Putamen (tissue), 1 donor: ENCODE measurements at places on chromosomes 2 and 18.

DNA sequence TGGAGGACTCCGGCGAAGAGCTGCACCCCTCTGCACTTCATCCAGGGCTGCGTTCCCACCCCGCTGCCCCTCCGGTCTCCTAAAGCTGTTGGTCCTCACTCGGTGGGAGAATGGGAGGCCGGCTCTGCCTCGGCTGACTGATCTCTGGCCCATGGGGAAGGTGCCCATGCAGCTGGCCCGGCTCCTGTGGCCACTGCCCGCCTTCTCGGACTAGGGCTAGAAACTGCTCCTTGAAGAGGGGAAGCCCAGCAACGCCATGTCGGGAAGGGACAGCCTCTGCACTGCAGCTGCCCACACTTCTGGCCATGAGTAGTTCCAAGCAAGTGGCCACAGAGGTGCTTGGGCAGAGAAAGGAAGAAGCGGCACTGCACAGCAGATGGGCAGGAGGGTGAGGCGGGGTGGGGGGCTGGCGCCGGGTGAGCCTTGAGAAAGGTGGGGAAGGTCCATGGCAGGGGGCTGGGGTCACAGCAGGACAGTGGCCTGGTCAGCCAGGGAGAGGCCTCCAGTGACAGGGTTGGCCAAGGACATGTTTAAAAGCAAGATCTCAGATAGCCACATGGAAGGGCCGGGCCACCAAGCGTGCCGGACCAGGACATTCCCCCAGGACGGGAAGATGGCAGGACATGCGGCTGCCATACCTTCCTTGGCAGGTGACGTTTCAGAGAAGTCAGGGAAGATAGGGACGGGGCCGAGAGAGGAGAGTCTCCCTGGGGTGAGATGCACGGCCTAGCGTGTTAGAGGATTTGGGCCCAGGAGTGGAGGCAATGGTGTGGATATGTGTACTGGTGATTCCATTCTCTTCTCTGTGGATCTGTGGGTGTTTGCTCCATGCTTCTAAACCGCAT is 158.8 kb upstream of the HDAC4 start:
- no peak for DNase-seq

GRCh38 chr2:60849187-60849586 is 32.2 kb upstream of the REL start:
- no peak for DNase-seq

DNA sequence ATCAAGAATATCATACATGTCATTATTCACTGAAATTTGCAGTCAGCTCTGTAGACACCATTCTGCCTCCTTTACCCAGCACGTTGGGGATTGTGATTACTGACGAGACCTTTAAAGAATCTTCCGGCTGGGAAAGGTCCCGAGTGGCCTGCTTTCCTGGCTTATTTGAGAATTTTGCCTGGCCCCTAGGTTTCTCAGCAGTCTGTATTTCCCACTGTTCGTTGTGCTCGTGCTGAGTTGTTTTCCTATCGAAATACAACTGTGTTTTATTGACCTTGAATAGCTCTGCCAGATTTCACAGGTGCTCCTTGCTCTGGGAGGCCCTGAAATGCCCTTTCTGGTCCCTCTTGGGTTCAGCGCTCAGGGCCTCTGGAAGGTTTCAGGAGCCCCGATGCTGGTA is 94.9 kb downstream of the AGAP1 start:
- DNase-seq = no peak

DNA sequence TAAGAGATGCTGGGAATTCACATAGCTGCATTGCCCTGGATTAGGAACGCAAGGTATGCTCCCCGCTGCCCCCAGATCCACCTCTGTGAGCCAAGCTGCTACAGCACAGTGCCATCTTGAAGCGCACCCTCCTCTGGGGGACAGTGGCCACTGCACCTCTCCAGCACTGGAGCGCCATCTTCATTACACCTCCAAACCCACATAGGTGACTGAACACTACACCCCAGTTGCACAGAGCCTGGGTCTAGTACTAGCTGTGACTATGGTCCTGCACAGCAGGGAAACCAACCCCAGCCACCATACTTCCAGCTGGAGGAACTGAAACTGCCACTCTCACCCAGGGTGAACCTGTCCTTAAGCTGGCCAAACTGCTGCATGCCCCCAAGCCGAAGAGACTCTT is 84.6 kb downstream of the TMEM237 start:
- no peak for DNase-seq

DNA sequence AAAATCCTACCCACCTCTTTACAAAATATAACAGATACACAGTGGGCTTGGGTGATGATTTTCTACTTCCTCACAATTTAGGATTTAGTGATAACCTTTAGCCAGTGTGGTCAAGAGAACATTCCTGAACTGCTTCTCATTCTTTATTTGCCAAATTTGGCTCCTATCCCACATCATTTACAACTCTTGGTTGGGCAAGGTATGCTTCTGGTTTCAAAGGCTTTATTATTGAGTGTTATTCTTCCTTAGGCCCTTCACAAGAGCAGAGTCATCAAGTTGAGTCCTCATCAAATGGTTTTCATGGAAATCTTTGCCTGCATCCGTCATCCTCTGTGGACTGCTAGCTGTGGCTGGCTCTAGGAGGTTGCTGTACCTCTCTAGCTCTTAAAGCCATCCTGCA is 472.0 kb upstream of the ETAA1 start:
- DNase-seq = no peak

DNA sequence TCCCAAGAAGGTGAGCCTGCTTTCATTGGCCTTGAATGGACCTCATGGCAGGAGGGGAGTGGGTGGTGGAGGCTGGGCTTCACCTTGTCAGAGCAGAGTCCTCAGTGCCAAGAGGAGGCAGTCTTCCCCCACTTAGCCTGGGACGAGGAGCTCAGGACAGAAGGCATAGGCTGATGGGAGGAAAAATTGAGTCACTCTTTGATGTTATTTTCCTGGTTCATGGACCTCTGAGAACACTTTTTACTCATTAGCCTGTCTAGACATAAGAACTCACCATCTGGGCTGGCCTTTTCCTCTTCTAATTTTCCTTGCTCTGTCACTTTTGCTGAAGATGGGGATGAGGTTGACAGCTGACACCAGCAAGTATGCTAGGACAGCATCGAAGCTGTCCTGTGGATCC is 225.7 kb upstream of the TNP1 start:
- DNase-seq = no peak
